ENCODE measurements at places on chromosomes 13 and 19.

DNA sequence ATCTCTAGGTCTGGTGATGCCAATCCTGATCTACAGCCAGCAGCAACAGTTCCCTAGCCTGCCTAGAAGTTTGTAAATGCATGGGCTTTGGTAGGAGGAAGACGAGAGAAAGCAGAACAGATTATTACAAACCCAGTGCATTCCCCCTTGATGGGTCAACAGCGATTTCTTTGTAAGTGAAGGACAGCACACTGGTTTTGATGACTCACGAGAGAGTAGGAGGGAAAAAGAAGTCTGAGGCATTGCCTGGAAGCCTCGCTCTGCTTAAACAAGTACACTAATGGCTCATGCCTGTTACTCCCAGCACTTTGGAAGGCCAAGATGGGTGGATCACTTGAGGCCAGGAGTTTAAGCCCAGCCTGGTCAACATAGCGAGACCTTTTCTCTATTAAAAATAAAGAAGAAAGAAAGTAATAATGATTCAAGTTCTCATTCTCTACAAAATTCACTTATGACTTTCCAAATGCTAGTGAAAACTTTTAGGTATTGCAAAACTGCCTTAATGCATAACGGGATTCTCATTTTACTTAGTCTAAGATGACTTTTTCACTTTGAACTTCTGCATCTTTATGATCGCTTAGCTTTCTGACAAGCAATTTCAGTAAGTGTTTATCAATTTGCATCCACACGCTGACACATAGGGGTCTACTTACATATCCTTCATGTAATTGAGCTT is 47.7 kb upstream of the USPL1 start:
- DNase-seq, result no peak

DNA sequence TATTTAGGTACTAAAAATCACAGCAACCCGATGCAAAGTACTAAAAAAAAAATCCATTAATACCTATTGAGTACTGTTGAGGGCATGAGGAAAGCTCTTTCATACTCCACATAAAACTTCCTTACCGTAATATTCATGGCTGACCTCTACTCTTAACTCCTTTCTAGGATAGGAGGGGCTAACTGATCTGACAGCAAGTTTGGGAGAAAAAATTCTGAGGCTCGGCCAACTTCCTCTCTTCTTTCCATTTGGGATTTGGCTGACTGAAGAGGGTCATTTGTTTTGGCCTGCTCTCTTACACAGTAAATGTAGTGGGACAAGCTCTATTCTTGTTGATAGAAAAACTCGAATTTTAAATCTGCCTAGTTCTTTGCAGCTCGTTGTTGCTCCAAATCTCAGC is 9.4 kb upstream of the USPL1 start:
- no peak for DNase-seq

- no peak for DNase-seq
Observed at GRCh38 chr19:21143854-21144253, 2.0 kb downstream of the ZNF431 start.

DNA sequence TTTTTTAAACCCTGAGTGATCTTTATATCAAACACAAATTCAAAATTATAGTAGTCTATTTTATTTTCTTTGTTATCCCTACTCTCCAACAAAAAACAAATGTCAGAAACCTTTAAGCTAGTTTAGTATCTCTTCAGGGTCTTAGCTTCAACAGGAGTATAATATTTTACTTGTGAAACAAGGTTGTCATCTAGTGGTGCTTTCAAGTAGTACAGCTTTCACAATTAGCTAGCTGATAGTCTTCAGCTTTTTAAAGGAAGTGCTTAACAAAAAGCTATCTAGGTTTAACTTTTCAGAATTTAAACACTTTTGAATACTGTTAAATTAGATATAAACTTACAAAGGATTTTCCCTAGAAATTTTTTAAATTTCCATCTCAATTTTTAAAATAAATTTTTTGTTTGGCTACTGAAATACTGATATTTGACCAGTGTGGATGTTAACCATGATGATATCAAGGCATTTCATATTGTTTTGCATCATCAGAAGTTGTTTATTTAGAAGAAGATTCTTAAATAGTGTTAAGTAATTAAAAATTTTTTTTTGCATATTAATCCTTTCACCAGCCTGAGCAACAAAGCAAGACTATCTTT is 34.2 kb downstream of the TDRD3 start:
- peak; percentile 51 for DNase-seq

GRCh38 chr13:36000028-36000427 is 131.2 kb downstream of the DCLK1 start:
- no peak for DNase-seq

- DNase-seq, result no peak
Observed at GRCh38 chr13:112582263-112582662, 5.7 kb downstream of the TUBGCP3 start.

DNA sequence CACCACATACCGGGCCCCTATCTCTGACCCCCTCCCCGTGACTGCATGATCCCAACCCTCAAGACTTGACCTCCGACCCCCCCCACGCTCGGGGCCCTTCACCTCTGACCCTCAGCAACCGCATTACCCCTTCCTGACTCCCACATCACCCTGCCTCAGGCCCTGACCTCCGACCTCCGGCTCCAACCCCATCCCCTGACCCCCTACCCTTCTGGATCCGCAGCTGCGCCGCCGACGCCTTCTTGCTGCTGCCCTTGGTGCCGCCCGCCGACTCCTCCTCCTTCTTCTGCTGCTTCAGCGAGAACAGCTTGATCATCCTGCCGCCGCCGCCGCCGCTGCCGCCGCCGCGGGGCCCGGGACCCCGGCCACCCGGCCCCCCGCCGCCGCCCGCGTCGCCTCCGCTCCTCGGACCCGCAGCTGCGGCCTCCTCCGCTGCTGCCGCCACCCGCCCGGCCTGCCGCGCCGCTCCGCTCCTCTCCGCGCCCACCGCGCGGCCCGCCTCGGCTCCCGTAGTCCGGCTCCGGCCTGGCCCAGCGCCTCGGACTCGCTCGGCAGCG is at the start of gene UBE2M:
UBE2M (minus strand) TSS at position 546 of the 557 bp plus-strand sequence; CDS start at position 316, 230 bp downstream.
- no peak for DNase-seq

DNA sequence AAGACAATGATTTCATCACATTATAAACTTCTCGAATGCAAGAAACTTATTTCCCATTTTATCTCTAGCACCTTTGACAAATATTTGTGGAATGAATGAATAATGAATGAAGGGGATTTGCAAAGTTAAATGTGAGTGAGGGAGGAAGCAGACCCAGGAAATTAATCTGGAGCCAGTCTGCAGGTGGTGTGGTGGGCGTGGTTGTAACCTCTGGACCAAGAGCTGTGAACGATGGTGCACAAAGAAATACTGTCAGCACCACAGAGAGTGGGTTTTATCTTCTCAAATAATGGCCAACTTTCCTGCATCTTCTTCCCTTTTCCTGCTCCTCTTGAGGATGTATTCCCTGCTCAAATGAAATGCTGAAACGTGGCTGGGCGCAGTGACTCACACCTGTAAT is 11.0 kb upstream of the ZNF792 start:
- DNase-seq, result no peak

- DNase-seq, result no peak
Observed at GRCh38 chr19:29964171-29964570, 22.1 kb downstream of the URI1 start.

- DNase-seq, result no peak
Observed at GRCh38 chr13:99386495-99386894, 79.3 kb upstream of the GPR183 start.

DNA sequence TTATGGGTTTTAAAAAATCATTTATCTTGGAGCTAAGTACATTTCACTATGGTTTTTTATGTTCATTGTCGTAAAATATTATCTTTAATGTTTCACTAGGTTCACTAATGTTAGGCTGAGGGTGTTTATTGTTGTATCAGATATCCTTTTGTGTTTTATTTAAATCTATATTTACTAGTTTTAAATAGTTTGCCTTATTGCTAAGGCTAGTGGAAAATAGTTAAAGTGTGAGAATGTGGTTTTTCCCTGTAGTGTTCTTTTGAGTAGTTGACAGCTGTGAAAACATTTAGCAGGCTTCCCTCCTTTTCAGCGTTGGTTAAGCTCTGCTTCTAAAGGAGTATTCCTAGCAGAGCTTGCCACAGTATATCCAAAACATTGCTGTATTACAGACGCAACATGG is 139.0 kb downstream of the TM9SF2 start:
- no peak for DNase-seq

DNA sequence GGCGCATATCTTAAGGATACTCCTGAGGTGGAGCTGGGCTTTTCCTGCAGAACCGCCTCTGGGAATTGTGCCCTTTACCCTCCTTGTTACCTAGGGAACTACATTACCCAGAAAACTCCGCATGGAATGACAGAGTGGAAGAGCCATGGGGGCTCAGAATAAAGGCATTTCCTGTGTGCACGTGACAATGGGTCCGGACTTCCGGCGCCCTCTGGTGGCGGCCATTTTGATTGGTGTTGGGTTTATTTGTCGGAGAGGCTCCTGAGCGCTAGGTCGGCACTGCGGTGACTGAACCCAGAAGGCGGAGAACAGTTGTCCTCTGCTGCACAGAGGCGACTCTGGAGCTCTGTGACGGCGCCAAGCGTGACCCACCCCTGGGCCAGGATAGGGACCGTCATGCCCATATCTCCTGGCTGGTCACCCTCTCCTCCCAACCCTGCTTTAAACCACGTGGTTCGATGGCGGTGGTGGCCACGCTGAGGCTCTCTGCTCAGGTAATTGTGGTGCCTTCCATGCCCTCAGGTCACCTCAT is at the start of gene ZNF587B:
ZNF587B (plus strand) TSS at position 229 of the 532 bp plus-strand sequence; CDS start at position 459, 230 bp downstream.
- no peak for DNase-seq

DNA sequence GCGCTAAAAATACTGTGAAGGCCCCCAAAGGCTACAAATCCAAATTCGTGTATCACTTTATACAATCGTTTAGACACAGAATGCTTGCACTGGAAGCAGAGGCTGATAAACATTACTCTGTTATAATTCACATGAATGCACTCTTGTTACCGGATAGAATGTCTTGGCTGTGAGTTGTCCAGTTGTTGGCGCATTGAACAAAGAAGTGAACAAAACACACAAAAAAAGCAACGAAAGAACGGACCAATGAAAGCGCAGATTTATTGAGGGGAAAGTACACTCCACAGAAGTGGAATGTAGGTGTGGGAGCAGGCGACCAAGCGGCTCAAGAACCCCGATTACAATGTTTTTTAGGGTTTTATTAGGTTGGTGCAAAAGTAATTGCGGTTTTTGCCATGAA is 529 bp upstream of the ZNF418 start:
- DNase-seq, result no peak

GRCh38 chr13:19329365-19329764 is 147.7 kb upstream of the TUBA3C start:
- no peak for DNase-seq

DNA sequence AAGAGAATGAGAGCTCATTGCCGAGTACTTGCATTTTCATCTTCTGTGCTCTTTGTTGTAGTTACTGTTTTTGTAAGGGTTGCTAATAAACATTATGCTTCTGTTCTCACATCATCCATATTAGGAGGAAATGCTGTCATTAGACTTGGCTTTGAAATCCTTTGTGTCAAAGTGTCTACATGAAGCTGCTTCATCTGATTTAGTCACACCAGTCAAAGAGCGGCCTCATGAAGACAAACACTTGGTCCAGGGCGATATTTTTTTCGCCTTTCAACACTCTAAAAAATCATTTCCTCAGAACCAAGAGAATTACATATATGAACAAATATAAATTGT is 105.0 kb downstream of the SPRY2 start:
- DNase-seq, result no peak

GRCh38 chr13:44758630-44759383 is 182.7 kb upstream of the TSC22D1 start:
- DNase-seq, result peak; percentile 55

DNA sequence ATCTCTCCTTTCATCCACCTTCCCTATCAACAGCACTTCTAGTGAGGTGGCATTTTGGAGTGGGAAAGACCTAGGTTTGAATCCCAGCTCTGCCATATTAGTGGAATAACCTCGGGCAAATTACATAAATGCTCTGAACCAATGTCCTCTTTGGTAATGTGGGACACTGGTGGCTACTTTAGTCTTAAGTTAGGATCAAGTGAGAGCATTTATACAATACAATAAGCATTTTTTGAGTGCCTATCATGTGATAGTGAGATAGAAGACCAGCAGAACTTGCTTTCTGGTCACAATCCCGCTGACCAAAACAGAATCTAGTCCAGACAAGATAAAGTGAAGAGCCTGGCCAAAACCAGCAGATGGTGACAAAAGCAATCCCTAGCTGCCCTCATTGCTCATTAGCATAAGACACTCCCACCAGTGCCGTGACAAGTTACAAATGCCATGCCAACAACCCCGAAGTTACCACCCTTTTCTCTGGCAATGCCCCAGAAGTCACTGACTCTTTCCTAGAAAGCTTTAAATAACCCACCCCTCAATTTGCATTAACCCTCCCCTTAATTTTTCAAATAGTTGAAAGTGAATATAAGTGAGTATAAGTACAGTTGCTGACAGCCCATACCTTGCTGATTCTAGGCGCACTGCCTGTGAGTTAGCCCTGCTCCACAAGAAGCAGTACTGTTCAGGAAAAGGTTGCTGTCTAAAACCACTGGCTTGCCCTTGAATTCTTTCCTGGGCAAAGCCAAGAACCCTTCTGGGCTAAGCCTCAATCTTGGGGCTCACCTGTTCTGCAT is 28.9 kb upstream of the KPNA3 start:
- no peak for DNase-seq

DNA sequence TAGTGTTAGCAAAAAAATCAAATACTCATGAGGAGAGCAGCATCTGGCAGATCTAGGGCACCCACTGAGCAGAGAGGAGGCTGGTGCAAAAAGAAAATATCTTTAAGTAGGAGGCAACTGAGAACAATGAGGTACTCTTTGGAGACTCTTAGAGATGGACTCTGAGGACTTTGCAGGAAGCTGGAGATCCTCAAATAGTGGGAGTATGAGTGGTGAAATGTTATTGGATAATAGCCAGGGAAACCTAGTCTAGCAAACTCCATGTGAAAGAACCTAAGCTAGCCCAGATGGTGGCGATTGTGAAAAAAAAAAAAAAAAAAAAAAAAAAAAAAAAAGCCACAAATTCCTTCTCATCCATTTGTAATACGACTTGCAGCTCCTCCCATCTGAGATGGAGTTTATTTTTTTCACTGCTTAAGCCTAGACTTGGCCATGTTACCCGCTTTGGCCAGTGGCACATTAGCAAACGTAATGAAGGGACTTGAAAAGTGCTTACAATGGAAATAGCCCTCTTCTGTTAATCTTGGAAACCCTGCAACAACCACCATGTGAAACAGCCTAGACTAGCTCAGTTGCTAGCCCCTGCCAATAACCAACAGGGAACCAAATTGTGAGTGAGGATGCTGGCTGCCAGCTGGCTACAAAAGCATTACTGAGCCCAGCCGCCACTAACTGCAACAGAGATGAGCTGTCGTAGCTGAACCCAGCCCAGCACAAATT is 476.2 kb downstream of the KLF12 start:
- DNase-seq, result no peak

- no peak for DNase-seq
Observed at GRCh38 chr19:33456076-33456844, 65.3 kb downstream of the PEPD start.
